Activated naive CD8-positive, alpha-beta T cell treated with anti-CD3 and anti-CD28 coated beads, Interleukin-2, amount 50 U/mL, for 24 hours (primary cell): ENCODE measurements at places on chromosomes 1 and 21.

DNA sequence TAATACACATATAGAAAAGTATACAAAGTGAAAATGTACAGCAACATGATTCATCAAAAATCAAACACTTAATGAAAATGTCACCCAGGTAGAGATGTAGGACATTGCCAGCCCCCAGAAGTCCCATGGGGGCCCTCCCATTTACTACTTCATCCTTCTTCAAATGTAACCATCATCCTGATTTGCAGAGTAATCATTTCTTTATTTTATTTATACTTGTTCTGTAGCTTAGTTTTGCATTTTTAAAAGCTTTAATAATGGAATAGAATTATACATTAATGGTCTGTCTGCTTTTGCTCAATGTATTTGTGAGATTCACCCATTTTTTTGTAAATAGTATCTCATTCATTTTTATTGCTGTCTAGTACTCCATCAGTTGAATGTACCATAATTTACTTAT is 96.8 kb upstream of the CD55 start:
- no peak for DNase-seq

GRCh38 chr1:58845942-58846341 is 62.1 kb upstream of the JUN start:
- DNase-seq: no peak

DNA sequence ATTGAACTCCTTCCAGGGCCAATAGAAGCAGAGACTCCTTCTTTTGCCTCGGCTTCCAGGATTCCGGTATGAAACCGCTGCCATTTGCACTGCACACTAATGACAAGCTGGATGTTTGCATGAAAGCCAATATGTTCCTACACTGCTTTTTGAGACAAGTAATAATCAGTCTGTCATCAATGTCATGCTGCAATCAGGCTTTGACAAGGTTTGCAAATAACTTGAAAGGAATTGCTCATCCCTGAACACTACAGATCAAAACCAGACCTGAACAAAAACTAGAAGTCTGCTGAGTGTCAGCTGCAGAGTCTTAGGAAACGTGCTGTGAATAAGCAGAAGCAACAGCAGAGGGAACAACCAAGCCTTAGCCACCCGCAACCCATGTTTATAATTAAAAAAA is 720.7 kb upstream of the CXADR start:
- no peak for DNase-seq

- no peak for DNase-seq
Measured at GRCh38 chr1:182575540-182576149, 13.4 kb downstream of the RNASEL start.

DNA sequence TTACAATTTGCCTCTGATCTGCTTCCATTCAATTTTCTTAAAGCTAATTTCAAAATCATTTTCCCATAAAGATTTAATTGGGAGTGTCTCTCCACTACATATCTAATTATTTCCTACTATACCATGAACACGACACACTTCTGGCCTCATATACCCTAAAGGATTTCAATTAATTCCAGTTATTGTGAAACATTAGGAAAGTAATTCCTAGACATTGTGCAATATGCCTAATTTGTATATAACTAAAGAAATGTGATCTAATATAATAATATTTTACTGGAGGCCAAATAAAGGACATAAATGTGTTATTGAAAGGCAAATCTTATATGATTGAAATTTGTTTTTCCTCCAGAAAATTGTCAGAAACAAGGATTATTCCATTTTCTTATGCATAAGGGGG is 727.2 kb upstream of the ADGRL2 start:
- DNase-seq: no peak

DNA sequence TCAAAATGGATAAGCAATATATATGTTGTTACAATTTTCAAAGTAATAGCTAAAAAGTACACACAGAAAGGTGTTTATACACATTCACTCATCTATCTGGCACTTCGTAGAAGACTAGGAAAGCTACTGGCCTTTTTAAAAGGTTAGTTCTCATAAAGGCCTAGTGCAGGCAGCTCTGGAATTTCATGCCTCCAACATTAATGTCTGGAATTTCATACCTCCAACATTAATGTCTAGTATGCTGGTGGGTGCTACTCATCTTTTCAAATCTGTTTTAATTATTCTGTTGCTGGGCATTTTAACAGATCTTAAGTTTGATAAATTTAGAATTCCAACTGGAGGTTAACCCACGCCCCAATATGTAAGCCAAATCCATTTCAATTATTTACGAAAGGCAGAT is 124.2 kb downstream of the AKT3 start:
- no peak for DNase-seq

DNA sequence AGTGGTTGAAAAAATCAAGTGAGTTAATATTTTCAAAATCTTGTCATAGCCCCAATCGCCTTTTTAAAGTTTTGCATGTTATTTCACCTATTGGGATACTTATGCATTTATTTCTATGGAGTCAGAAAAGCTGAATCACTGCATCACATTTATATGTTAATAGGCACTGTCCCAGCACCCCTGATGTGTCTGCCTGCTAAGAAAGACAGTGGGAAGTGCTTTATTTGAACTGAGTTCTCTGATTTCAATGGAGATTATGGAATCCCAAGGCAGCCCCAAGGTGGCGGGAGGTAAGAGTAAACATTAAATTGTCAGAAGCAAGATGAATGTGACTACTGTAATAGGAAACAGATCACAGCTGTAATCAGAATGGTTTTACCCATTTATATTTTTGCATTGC is 2225.7 kb downstream of the NCAM2 start:
- DNase-seq: no peak

DNA sequence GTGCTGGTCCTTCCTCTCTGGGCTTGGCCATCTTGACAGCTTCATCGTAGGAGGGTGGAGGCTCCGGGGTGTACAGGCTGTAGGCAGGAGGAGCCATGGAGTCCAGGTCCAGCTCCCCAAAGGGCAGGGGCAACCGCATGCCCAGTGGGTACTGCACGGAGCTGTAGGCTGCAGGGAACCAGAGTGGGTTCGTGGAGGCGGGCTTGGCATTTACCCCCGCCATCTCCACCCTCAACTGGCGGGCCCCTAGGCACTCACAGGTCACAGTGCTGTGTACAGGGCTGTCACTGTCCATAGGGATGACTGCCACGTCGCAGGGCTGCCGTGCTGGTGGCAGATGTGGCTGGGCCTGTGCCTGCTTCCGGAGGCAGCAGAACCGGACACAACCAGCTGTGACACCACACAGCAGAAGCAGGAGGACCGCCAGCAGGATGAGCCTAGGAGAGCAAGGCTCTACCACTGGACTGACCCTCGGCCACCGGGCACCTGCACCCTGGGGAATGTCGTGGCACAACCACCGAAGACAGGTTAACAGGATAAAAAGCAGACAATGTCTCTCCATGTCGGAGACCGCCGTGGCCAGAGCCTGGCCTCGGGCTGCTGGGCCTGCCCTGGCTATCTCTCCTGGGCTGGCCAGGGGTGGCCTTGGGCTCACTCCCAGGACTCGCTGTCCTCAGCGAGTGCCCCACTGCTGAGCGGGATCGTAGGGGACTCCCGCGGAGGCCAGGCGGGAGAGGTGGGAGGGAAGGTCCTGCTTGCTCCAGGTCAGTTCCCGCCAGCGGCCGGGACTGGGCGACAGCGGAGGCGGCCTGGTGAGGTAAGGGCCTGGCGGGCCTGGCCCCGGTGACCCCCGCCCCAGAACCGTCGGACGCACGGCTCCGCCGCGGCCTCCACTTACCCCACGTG is 831 bp downstream of the TMEM52 start:
- DNase-seq: no peak

DNA sequence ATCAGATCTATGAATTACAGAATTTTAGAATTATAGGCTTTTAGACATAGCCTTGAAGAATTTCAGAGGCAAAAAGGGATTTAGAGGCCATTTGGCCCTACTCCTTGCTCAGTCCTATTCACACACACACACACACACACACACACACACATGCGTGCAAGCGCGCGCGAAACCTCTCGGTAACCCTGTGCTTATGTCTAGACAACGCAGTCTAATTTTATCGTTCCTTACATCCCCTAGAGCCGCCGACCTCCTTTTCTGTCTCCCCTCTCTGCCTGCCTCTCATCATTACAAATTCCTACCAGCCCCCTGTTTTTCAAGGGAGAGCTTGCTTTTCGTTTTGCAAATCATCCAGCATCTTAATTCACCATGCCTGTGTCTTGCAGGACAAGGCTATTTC is 252.1 kb downstream of the FOXD2 start:
- DNase-seq: no peak
